ENCODE measurements at places on chromosomes 7 and 10.

GRCh38 chr10:132115732-132116131 is 50.0 kb downstream of the JAKMIP3 start:
- DNase-seq: peak; percentile 29

- DNase-seq: no peak
Observed at GRCh38 chr10:2392145-2392812, 655.0 kb upstream of the ADARB2 start.

DNA sequence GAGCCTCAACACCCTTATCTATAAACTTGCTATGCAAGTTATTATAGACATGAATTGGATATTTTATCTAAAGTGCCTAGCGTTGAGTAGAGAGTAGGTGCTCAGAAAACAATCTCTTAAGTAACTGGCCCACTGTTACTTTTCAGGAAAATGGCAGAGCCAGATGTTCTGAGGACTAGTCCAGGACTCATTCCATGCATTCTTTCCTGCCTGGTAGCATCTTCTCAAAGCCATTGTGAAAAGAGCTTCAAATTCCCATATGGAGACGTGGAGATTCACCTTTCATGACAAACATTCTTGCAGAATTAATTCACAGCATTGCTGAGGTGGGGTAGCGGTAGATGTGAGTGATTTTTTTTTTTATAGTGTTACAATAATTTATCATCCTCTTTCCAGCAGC is 35.9 kb upstream of the ITPRID1 start:
- DNase-seq: no peak

DNA sequence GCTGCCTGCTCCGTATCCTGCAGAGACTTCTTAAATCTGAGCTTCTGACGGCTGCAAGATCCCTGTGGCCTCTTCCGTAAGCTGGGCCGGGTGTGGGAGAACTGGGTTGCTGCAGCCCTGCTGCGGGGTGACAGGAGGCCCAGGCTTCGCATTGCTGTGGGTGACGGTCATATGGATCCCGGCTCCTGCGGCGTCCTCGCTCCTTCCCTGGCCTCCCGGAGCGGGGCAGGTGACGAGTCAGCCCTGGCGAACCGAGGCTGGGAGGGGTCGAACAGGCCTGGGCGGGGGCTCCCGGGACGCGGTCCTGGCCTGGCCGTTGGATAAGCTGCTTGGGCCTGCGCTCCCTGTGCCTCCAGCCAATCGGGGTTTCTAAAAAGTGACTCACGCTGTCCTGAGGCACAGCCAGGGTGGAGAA is 7.8 kb upstream of the UBE2D1 start:
- DNase-seq: peak; percentile 33

- no peak for DNase-seq
Observed at GRCh38 chr10:45557275-45557905, 115.2 kb downstream of the ZFAND4 start.

GRCh38 chr10:3682745-3683144 is 102.3 kb downstream of the KLF6 start:
- no peak for DNase-seq

- DNase-seq: peak; percentile 83
Observed at GRCh38 chr10:17607603-17608332, 9.4 kb downstream of the HACD1 start.

- DNase-seq: no peak
Observed at GRCh38 chr10:131427281-131427680, 115.8 kb upstream of the TCERG1L start.

- no peak for DNase-seq
Observed at GRCh38 chr10:11647676-11648075, 36.2 kb upstream of the USP6NL start.

DNA sequence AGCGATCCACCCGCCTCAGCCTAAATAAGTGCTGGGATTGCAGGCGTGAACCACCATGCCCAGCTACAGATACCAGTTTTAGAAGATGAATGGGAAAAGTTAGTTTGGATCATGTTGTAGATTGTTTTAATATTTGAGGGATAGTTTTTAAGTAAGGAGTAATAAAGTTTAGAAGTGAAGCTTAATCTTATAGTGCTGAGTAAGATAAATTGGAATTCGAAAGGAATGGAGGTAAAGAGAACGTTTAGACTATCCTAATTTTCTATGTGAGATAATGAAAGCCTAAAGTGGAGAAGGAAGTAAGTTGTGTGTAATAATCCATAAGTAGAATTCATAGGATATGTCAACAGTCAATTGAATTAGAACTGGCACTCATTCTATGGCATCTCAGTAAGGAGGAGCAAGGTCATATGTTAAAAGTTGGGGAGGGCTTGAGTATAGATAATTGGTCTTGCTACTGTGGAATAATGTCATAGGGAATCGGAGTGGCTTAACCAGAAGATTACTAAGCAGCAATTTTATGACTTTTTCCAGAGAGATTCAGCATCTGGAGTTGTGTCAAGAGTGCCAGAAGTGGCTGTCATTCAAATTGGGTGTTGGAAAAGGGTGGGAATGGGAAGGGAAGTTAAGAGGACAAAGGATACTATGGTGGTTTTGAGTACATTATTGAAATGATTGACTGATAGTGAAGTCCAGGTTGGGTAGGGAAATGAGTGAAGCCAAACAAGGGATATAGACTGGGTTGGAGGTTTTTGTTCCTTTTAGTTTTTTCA is 12.1 kb downstream of the TAX1BP1 start:
- DNase-seq: no peak

All from adipocyte (in vitro differentiated cells).